NB4 (cell line): ENCODE measurements at places on chromosomes 11 and 22.

DNA sequence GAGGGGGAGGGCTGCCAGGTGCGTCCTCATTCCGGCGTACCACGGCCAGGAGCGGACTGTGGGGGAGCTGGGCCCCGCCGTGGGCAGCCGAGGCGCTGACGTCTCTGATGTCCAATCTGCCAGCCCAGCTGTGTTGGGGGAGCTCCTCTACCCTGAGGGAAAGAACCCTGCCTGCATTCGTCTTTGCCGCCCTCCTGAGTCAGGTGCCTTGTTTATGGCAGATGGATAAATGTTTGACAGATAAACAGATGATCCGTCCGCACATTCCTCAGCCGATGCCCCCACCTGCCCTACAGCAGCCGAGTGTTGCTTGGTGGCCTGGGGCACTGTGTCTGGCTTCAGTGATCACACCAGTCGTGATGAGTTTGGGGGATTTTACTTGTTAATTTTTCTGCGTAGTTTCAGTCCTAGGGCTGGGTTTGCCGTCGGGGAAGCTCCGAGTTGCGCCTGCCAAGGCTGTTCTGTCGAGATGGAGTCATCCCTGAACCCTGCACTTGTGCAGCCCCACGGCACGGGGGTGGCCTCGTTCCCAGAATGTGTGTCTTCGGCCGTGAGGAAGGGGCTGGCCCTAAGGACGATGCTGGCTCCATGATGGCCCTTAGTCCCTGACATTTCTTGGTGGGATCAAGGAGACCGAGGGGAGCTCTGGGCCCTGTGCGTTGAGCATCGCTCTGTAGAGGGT lies 1083.9 kb downstream of the BRD1 start:
- DNase-seq, result no peak

DNA sequence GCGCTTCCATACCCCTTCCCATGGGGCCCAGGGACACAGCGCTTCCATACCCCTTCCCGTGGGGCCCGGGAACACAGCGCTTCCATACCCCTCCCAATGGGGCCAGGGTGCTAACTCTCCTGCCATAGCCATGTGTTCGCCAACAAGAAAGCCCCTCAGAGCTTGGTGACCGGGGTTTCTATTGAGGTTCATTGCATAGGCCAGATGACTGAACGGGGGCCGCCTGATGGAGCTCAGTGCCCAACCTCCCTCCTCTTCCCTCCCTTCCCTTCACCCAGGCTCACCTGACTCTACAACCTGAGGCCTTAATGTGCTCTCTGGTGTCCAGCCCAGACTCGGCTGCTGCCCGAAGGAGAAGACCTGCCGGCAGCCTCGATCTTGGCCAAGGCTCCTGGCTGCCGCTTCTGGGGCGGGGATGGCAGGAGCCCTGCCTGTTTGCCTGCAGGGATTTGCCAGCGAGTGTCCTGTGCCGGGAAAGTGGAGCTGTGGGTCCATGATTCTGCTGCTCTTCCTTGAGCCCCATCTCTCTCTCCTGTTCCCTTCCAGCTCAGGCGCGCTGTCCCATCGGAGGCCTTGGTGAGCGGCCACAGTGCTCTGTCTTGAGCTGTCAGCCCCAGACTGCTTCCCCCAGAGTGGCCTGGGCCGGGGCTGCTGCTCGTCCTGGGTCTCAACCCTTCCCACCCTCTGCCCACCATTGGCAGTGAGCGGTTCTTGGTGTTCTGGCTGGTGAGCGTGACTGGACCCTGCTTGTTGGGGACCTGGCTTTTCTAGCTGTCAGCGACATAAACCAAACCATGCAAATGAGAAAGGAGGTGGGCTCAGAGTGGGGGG lies 267.0 kb downstream of the TBC1D22A start:
- no peak for DNase-seq

DNA sequence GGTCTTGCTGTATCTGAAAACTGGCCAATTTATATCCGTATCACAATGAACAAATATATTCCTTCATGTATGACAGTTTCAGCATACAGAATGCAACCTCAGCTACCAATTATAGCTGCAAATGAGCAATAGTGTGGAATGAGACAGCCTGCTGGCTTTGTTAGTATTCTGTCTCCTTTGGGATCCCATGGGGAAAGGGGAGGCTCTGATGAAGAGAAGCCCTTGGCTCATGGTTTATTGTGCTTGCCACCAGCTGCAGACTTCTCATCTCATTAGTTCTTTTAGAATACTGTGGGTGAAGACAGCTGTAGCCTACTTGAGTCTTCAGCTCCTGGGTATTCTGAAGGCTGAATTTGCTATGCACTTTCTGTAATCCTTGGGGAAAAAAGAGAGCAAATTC lies 42.4 kb downstream of the PITPNB start:
- DNase-seq, result no peak

DNA sequence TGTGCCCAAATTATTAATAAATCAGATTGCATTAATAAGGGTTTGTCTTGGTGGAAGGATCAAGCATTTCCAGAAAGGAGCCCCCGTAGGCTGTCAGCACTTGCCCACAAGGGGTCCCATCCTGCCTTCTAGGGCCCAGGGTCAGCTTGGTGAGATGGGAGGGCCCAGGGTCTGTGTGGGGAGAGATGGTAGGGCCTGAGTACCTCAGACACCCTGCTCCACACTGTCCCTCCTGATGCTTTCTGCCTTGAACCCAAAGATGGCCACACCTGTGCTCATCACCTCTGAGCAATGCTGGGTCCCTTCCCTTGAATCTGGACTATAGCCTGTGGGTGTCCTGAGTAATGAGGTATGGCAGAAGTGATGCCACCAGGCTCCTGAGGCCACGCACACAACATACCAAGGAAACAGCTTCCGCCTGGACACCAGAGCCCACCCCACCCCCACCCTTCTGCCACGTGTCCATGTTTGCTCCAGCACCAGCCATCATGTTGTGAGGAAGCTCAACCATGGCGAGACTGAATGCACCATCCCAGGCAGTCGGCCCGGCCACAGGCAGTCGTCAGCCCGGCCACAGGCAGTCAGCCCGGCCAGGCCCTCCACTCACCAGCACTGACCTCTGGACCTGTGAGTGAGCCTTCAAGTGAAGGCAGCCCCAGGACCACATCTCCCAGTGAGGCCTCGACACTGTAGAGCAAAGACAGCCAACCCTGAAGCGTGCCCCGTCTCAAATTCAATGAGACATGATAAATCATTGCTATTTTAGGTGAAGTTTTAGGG lies 6.8 kb downstream of the BET1L start:
- DNase-seq, result no peak

- DNase-seq, result no peak
These were observed 98.1 kb upstream of the KIRREL3 start for GRCh38 chr11:127098684-127099083.
